Activated CD8-positive, alpha-beta memory T cell treated with anti-CD3 and anti-CD28 coated beads for 48 hours (primary cell): ENCODE measurements at places on chromosomes 13 and 19.

GRCh38 chr19:6925386-6925785 is 38.0 kb downstream of the ADGRE1 start:
- DNase-seq, result no peak

- DNase-seq, result no peak
Observed at GRCh38 chr13:85261757-85262346, 537.4 kb downstream of the SLITRK6 start.

GRCh38 chr19:46678110-46678732 is 17.2 kb upstream of the DACT3 start:
- no peak for DNase-seq

DNA sequence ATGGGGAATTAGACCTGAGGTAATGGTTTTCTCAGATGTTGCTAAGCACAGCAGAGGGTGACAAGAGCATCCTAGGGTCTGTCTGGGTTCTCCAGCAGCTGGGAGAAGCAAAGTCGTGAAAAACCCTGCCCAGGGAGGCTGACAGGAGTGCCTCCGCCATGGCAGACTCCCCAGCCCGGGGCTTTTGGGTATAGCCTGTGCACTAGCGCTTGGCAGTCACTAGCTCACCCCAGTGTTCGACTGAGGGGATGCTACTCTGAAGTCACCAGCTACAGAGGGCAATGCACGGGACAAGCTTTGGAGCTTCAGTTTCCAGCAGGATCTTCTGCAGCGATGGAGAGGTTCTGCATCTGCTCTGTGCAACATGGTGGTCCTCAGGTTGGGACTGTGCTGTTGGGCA is 87.5 kb downstream of the ING1 start:
- DNase-seq, result no peak

DNA sequence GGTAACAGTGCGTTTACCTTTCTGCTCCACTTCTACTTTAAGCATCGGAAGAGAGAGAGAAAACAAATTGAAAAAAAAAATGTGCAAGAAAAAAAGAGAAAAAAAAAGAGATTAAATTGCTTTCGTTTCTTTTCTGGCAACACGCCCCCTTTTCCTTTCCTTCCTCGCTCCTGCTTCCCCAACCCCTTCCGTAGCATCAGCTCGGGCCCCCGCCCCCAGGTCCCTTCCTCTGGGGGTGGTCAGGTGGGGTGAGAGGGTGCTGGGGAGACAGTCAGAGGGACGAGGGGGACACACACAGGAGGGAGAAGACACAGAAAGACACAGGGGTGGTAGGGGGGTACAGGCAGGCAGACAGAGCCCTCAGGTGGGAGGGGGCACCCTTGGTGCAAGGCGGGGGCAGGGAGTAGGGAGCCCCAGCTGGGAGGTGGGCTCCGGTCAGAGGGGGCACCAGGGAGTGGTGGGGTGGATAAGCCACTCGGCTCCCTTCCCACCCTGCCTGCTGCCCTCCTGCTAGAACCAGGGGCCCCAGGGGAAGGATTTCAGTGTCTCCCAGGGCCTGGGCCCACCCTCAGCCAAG is 30.7 kb upstream of the ASF1B start:
- DNase-seq, result no peak

- peak; percentile 15 for DNase-seq
Observed at GRCh38 chr13:45280751-45281634, 60.0 kb downstream of the TPT1 start.

DNA sequence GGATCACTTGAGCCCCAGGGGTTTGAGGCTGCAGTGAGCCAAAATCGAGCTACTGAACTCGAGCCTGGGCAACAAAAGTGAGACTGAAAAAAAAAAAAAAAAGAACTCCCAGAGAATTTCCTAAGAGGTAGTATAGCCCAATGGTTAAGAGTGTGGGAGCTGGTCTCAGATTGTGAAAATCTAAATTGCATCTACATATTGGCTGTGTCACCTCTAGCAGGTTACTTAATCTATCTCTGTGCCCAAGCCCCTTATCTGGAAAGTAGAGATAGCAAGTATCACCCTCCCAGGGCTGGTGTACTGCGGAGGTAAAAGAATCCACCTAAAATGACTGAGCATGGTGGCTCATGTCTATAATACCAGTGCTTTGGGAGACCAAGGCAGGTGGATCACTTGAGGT is 3.7 kb upstream of the PLAUR start:
- no peak for DNase-seq

GRCh38 chr13:51614350-51614786 is 30.1 kb downstream of the WDFY2 start:
- no peak for DNase-seq

DNA sequence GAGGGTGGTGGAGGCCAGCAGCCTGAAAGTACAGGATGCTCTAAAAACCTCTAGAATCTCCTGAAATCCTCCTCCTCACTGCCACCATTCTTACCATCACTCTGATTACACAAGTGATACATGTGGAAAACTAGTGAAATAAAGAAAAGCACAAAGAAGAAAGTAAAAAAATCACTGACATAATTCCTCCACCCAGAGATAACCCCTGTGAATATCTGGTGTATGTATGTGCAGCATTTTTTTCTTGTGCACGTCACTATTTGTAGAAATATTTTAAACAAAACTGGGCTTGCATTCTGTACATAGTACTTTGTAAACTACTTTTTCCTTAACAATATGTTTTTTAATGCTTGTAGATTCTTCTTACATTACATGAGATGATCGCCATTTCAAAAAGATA is 73.2 kb downstream of the CDADC1 start:
- DNase-seq, result no peak

GRCh38 chr13:73216381-73216831 is 157.6 kb downstream of the KLF5 start:
- DNase-seq, result no peak

DNA sequence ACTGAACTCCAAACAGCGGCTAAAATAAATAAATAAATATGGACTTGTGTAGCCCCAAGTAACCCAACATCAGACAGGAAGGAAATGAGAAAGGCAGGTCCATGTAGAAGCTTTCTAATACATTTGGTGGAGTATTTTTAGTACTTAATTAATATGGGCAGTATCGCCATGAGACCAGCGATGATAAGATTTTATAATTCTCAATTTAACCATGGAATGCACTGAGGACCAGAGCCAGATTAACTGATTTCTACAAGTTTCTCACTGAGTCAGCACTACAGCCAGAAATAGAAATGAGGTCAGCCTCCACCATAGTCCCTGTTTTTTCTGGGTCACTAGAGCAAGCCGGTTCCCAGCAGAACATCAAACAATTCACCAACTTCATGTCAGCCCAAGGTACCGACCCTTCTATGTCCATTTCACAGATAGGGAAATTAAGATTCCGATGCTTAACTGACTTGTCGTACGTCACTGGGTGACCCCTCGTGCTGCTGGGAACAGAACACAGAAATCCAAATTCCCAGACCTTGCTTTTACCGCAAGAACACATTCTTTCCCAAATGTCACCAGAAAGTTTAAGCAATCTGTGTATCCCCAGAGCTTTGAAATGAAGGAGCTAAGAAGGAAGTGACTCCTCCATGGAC is 90.4 kb downstream of the COL4A1 start:
- DNase-seq, result no peak

DNA sequence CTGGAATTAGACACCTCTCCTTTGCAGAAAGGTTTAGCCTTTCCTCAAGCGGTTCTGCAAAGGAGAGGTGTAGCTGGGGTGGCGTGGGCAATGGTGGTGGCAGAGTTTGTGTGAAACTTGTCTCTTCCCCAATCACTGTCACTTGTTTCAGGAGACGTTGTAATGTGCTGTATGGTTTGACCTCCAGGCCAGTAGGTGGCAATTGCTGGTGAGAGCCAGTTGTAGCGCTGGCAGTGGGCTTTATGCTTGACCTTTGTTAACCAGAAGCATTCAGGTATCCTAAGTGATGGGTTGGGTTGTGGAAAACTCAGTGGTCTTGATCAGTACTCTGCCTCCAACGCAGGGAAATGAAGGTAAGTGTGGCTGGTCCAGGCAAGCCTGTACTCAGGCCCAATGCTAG is 12.7 kb upstream of the LILRA5 start:
- no peak for DNase-seq

DNA sequence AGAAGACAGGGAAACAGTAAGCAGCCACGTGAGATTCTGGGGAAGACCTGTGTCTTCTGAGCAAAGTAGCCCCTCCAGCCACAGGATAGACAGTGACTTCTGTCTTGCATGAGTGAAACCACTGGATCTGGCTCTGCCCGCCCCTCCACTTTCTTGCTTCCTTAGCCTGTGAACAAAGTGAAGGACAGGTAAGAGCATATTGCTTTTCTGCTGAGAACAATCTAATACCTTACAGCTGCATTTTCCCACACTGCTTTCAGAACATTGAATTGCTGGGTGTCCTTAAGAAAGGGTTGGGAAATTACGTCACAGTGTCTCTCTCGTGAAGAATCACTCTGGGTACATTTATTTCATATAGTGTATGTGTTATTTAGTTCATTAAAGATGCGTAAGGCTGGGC is 11.1 kb downstream of the SLC25A15 start:
- no peak for DNase-seq

- DNase-seq, result no peak
Observed at GRCh38 chr19:45136507-45137178, 24.1 kb downstream of the NKPD1 start.

GRCh38 chr19:17703824-17704463 is 15.3 kb upstream of the MAP1S start:
- DNase-seq, result peak; percentile 60

- DNase-seq, result no peak
Observed at GRCh38 chr13:99995589-99996380, 14.2 kb downstream of the ZIC2 start.

DNA sequence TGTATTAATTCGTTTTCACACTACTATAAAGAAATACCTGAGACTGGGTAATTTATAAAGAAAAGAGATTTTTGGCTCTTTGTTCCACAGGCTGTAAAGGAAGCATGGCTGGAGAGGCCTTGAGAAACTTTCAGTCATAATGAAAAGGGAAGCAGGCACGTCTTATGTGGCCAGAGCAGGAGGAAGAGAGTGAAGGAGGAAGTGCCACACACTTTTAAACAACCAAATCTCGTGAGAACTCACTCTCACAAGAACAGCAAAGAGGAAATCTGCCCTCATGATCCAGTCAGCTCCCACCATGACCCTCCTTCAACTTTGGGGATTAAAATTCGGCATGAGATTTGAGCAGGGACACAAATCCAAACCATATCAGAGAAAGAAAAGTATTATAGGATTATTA is 1255.9 kb upstream of the MIR17HG start:
- no peak for DNase-seq

DNA sequence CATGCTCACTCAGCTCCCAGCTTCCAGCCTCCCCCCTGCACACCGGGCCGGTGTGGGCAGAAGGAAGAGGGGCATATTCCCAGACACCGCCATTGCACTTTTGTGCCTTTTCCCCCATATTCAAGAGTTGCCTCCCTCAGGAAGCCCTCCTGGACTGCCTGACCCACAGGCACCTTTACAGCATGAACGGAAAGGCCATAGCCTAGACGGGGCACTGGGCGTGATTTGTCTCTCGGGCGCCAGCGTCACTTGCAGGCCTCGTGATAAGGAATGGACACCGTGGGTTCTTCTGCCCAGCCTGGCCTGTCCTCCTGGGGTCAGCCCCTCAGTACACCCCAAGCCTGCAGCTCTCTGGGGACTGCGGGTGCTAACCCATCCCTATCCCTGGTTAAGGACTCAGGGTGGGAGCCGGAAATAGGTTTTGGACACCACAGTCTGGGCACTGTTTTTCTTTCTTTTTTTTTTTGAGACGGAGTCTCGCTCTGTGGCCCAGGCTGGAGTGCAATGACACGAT is 933 bp upstream of the UQCR11 start:
- DNase-seq, result no peak

DNA sequence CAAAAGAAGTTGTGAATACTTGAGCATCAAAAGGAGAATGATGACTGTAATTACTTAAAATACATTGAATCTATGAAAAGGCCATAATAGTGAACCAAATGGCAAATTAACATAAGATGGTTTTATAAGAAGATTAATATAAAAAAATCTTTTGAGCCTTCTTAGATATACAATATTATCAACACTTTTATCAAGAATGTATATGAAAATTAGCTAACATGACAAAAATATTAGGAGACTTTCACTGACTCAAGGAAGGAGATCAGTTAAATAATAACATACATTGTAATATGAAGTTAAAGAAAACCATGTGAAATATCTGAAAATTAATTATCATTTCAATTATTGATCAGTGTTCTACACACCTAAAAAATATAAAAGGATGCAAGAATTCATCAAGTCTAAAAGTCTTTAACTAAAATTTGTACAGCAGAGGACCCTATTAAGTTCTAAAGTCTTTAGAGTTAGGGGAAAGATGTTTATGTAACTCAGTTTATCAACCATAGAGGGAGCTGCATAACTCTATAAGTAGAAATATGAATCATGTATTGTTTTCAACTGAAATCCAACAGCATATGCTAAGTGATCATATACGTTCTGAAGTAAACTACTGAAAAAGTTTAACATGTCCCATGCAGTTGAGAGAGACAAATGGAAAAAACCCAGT is 756.1 kb upstream of the MIR17HG start:
- no peak for DNase-seq

GRCh38 chr13:96238861-96239260 is 149.0 kb downstream of the HS6ST3 start:
- no peak for DNase-seq

DNA sequence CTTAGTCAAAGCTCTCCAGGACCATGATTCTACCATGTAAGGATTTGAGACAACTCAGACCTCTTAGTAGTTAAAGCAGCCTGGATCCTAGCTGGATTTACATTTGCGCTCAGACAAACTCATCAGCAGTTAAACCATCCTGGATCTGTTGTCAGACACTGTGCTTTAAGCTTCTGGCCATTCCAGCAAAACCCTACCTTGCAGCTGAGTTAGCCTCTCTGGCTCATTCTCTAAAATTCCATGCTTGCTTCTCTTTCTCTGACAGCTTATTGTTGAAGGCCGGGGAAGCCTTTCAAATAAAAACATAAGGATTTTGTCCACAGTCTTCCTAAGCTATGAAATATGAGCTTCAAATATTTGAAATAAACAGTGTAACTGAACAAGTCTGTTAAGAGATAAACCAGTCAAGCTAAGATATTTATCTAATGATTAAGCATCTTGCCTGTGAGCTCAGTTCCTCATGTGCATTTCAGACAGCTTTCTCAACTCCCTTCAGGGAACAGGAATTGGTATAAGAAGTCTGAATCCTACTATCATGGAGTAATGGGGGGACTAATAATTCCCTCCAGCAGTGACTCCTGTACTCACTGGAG is 89.3 kb downstream of the SLAIN1 start:
- no peak for DNase-seq

DNA sequence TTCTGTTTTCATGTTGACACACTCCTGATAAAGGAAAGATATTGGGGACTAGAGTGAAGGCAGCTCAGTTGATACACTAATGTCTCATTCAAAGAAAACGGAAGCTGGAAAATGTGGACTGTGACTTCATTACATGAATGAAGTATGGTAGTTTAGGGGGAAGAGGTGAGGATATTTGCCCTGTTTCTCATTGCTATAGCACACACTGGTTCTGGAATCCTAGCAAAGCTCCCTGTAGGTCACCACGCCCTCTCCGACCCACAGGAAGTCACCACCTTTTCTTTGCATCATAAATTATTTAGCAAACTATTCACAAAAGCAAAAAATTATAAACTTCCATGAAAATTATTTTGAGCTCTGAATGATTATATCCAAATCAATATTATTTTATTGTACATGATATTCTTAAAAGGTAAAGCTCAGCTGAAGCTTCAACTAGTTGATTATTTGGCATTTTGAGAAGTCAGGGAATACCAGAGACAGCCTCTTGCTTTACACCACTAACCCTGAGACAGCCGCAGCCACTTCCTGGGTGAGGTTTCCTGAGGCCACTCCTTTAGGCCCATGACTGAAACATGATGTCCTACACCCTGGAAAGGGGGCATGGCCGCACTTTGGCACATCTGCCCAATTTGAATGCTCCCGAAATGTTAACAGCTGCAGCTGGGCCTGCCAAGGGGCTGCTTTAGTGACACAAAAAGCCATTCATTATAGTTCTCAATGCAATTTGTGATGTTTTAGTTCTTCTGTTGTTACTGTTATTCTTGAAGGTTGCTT is 50.0 kb upstream of the WDFY2 start:
- DNase-seq, result no peak
